ENCODE measurements at places on chromosomes 5 and 9. TPM values are rescaled to one million over a fixed set of nuclear protein-coding genes. Genes with fewer than 3 reads are reported as not detected.

The HTR4 gene
- not detected for total RNA-seq

The IL9 gene
- not detected for total RNA-seq

The PRRT1B gene
- not detected for total RNA-seq

The ANKRD18B gene
- 0.49 TPM for total RNA-seq

Measured in bladder microvascular endothelial cell (primary cell).